ENCODE measurements at places on chromosomes 5 and 9.

- peak; percentile 81 for DNase-seq
These were observed 61.2 kb upstream of the TAF11L2 start for GRCh38 chr5:17436761-17437221.

GRCh38 chr5:169988206-169988605 is 7.9 kb upstream of the INSYN2B start:
- DNase-seq: no peak

DNA sequence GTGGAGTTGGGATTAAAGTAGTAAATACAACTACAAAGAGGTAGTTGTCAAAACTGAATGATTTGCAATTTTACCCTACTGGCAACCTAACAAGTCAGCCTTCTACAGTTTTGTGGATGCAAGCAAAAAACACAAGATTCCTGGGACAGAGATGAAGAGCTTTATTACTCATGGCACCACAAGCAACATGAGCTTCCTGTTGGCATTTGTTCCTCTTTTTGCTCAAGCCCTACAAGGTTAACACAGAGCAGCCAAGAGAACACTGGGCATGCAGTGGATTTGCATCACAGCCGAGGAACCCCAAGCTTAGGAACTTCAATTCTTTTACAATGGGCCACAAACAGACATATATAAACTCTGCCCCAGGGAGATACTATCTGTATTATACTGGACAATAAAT is 28.8 kb upstream of the DMAC1 start:
- DNase-seq: no peak

DNA sequence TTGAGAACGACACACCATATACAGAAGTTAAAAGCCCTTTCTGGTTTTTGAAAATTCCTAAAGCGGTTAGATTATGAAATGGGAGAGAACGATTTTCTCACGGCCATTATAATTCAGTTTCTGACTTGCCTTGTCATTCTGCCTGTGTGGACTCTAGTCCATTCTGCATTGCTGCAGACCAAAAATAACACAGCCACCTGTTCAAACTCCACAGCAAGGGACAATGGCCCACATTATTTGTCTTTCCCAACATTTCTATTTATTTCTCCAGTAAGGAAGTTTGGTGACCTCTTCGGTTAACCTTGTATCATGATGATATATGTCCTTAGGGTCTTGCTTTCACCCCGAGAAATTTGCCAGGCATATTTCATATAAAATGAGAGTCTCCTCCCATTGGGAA is 497.7 kb downstream of the BRINP1 start:
- no peak for DNase-seq

DNA sequence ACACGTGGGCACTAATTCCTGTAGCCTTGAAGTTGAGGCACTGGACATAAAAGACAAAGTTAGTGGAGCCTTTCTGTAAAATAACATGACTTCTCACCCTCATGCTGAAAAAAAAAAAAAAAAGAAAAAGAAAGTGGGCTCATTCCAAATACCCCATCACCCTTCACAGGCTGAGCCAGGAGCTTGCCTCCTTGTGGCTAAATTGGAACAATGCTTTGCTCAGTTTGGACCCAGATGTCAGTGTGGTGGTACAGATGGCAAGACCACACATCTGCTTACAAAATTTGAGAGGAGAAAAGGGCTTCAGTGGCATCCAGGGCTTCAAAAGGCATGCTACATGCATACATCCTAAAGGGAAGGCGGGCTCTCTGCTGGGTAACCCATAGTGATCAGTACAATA is 342.8 kb downstream of the EBF1 start:
- DNase-seq: no peak

- no peak for DNase-seq
These were observed 45.8 kb upstream of the ATG10 start for GRCh38 chr5:81925981-81926380.

DNA sequence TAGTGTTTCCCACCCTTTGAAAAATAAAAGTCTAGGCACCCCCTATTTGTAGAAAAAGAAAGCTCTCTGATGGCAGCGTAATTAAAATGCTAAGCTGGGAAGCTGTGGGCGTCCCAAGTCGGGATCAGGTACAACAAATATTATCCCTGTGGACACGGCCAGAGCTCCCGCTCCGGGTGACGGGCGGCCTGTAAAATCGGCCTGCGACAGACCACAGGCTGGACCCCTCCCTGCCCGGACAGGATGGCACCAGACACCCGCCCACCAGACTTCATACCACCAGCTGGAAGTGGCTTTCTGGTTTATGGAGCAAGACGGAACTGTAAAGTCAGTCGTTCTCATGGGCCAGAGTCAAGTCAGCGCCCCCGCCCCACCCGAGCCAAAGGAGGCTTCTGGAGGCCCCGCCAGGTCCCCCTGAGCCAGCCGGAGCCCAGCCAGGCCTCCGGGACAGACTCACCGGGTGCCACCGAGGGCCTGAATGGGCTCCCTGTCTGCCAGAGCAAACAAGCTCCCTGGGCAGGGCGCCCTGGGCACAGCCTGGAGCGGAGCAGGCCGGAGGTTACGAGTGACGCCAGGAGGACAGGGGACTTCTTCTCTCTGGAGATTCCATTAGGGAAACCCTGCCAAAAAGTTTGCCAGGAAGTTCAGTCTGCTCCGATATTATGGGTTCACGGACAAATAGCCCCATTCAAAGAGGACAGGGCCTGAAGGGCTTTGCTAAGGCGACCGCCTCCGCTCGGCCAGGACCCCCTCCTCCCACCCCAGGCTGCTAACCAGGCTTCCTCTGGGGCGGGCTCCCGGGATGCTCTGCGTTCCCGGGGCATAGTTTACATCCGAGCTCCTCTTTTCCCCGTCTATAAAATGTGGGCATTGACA is 173.7 kb downstream of the ERCC6L2 start:
- DNase-seq: no peak

Data from endothelial cell of umbilical vein (primary cell).